ENCODE measurements at places on chromosomes 7 and 10. TPM values are rescaled to one million over a fixed set of nuclear protein-coding genes. Genes with fewer than 3 reads are reported as not detected.
A peak's percentile ranks its signal among the peaks of the same experiment; 100 is the strongest.

The SLC13A4 gene
- total RNA-seq: under 0.01 TPM

The SPOCK2 gene
- total RNA-seq: 0.26 TPM

The MYH16 gene
- 0.53 TPM for total RNA-seq

The CHN2 gene
- not detected for total RNA-seq

The ZC3HAV1 gene
- total RNA-seq: 11.3 TPM

The AMPH gene
- not detected for total RNA-seq

DNA sequence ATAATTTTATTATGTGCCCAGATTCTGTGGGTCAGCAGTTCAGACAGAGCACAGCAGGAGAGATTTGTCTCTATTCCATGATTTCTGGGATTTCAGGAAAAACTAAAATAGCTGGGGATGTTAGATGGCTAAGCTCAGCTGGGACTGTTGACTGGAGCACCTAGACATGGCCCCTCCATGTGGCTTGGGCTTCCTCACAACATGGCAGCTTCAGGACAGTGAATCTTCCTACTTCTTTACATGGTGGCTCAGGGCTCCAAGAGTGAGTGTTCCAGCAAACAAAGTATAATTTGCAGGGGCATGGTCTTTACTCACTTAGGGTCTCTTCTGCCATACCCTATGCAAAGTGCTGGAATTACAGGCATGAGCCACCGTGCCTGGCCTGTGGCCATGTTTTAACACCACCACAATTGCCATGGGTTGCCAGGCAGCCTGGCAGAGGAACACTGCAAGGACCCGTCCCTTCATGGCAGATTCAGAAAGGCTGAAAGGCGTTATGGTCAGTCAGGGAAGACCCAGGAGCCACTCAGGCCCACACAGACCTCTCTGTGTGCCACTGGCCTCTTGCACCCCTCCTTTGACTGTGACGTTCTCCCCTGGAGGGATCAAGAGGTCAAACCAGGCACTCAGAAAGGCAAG is 50.8 kb upstream of the ZMIZ1 start:
- DNase-seq: no peak

DNA sequence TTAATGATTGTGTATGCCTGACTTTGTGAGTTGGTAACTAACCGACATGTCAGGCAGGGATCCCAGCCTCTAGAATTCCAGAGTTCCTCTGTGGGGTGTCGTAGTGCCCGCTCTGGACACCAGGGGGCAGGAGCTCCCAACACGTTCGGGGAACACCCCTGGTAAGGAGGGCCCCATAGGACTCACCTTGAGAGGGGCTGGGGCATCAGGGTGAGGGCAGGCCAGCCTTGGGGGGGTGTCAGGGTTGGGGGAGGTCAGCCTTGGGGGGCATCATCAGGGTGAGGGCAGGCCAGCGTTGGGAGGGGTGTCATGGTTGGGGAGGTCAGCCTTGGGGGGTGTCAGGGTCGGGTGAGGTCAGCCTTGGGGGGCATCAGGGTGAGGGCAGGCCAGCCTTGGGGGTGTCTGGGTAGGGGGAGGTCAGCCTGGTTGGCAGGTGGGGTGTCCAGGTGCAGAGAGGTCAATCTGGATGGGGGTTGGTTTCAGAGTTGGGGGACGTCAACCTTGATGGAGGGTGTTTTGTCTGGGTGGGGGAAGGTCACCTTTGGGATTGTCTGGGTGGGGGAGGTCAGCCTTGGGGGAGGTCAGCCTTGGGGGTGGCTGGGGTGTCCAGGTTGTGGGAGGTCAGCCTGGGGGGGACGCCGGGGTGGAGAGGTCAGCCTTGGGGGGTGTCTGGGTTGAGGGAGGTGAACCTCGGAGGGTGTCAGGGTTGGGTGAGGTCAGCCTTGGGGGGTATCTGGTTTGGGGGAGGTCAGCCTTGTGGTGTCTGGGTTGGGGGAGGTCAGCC is 45.6 kb upstream of the SUN1 start:
- peak; percentile 42 for DNase-seq

DNA sequence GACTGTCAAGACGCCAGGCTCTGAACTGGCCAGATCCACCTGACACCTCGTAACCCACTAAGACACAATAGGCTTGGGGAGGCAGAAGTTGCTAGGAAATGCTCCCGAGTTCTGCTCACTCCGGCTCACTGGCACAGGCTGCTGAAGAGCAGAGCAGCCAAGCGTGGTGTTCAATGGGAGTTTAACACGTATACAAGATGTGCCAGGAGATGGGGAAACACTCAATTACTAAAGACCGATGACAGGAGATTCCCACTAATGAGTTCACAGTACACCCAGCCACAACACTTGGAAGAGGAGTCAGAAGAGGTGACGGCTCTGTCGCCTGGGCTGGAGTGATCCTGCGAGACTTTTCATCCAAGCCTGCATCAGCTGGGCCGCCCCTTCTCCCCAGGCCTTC is 303.4 kb downstream of the GFRA1 start:
- no peak for DNase-seq

- DNase-seq: no peak
These were observed 15.0 kb downstream of the TCAF1 start for GRCh38 chr7:143886826-143887477.

DNA sequence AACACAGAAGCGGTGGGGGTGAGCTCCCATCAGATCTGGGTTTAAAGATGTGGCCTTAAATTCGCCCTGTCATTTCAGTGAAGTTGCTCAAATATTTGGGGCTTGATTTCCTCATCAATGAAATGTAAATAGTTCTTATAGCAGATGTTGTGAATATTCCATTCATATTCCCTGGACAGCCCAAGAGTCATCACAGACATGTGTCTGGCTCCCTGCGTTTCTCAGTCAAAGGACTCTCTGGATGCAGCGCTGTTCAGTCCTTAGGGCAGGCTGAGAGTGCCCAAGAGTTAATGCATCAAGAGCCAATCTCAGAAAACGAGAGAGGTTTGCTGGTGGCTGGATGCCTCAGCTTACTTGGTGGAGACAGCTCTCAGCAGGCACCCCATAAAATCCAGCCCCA is 475.5 kb upstream of the VSTM2A start:
- no peak for DNase-seq

- peak; percentile 15 for DNase-seq
These were observed 10.6 kb upstream of the LIPM start for GRCh38 chr10:88791924-88792323.

GRCh38 chr10:130064783-130065182 is 45.8 kb downstream of the C10orf143 start:
- DNase-seq: no peak

- no peak for DNase-seq
These were observed 127.8 kb downstream of the CELF2 start for GRCh38 chr10:11145495-11145855.

GRCh38 chr10:17684537-17684936 is 40.6 kb downstream of the STAM start:
- DNase-seq: no peak

DNA sequence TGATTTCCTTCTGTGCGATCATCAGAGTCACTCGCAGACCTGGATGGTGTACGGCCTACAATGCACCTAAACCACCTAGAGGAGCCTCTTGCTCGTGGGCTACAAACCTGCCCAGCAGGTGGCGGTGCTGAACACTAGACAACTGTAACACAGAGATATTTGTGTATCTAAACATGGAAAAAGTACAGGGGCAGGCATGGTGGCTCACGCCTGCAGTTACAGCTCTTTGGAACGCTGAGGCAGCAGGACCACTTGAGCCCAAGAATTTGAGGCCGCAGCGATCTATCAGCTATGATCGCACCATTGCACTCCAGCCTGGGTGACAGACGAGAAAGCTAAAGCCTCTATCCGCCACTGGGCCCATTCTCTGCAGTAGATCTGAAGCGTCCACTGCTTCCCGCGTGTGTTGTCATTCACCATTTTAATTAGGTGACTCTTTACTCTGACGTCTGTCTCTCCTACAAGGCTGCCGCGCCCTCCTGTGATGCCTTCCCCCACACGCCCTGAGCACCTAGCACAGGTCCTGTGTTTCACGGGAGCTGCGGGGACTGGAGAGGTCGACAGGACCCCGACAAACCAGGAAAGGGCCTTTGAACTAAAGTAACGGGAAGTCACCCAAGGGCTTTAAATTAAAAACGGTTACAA is 774 bp downstream of the TUBGCP2 start:
- DNase-seq: peak; percentile 79

DNA sequence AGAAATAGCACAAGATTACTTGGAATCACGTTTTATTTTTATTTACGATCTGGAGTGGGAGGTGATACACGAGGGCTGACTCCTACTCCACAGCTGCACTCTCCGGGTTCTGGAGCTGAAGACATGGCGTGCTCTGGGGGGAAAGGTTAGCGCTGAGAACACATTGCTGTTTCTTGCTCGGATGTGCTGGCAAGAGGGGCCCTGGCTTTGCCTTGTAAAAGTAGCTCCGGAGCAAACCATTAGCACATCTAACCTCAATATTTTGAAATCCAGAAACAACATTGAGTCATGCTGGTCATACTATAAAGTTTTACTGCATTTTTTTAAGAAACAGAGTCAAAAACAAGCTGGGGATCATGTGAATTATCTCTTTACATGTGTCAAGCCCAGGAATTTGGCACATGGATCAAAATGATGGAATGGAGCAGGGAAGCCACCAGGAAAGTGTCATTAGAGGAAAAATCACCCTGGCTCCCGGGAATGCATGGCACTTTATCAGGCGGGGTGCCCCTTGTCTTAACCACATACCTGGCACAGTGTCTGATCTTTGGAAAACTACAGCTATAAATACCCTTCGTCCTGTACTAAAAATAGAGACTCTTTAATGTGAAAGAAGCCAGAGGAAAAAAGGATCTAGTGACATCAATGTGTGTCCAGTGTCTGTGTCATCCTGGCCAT is 31.6 kb upstream of the LYZL1 start:
- no peak for DNase-seq

DNA sequence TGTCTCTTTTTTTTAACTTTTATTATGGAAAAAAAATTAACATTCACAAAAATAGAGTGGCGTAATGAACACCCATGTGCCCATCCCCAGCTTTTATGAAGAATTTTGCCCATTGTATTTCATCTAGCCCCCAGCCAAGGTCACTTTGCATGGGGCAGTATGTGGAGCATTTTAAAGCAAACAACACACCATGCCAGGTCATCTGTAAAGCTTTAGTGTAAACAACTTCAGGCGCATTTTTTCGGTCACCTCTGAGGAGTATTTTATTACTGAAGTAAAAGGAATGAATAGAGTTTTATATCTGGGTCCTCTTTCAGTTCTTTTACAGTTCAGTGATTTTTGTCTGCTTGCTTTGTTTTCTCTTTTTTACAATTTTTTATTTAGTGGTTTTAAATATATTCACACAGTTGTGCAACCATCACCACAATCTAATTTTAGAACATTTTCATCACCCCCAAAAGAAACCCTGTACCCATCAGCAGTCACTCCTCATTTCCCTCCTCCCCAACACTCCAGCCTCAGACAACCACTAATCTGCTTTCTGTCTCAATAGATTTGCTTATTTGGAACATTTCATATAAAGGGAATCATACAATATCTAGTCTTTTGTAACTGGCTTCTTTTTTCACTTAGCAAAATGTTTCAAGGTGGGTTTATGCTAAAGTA is 87.9 kb downstream of the SLC37A3 start:
- no peak for DNase-seq

DNA sequence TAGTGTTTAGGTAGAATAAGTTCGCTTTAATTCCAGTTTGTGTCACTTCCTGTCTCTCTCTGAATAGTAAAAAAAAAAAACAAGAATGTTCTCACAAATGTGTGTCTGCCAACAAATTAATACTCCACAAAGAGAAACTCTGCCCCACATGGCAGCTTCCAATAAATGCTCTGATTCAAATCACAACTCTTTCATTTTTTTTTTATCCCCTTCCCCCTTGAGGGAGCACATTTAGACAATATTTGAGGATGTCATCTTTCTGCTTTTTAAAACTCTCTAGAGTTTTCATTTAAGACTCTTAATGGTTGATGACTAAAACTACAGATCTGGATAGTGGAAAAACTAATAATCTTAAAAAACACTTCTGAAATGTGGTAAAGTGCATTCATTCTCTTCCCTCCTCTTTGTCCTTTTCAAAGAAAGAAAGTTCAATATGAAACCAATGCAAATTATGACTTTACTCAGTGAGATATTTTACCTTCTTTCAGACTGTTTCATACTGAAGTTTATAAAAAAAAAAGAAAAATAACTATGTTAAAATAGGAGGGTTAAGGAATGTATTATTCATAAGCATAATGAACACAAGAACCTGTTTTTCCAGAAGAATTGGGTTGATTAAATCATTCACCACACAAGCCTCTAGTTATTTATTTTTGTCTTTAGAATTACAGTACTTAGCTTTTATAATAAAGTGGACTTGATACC is 42.3 kb downstream of the ARID5B start:
- peak; percentile 87 for DNase-seq

DNA sequence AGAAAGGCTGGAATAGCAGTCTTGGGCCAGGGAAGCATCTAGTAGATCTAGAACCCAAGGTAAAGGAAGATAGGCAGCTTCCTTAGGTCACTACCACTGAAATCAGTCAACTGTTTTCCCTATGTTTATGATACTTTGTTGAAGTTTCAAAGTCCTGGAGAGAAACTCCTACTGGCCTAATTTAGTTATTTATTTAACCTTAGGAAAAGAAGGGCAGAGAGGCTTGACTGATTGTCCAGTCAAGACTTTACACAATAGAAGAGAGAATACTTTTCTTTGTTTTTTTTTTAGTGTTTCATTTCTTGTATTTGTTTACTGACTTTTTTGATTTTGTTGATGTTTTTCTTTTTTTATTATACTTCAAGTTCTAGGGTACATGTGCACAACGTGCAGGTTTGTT is 138.9 kb upstream of the PHYHIPL start:
- no peak for DNase-seq

GRCh38 chr7:79730971-79731370 is 277.5 kb upstream of the MAGI2 start:
- DNase-seq: no peak

DNA sequence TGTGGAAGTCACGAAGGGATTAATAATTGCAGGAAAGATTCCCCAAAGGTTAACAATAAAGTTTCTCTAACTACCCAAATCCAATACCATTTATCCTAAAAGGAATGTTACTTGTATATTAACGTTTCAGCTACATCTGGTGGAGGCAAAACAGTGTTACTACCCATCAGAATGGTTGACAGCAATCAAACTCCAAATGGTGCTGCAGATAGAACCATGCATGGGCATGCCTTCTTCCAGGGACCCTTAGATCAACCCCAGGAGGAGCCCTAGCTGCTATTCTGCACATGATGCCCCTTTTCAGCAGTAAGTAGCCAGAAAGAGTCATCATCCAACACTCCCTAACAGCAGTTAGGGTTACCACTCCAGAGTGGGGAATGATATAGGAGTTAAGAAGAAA is 336.3 kb downstream of the GRID1 start:
- no peak for DNase-seq

DNA sequence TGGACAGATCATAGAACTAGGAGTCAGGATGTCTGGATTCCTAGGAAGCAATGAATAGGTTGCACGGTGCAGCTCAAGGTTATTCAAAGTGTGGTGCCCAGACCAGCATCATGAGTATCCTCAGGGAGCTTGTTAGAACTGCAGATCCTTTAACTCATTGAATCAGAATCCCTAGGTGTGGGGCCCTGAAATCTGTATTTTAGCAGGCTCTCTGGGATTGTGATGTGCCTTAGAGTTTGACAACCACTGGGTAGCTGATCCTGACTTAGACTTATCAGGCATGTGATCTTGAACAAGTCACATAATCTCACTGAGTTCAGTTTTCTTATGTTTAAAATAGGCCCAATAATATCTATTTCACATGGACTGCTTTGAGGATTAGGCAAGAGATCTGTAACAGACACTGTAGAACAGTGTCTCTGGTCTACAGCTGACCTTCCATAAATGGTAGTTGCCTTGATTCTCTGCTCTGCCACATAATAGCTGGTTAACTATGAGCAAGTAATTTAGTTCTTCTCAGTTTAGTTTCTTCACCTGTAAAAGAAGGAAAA is 46.4 kb upstream of the ATRNL1 start:
- DNase-seq: no peak

- DNase-seq: peak; percentile 20
These were observed 100.9 kb downstream of the XRCC2 start for GRCh38 chr7:152574892-152575548.

GRCh38 chr7:156768698-156769472 is 124.1 kb downstream of the LMBR1 start:
- peak; percentile 65 for DNase-seq

Data from bronchial epithelial cell (primary cell).